Activated gamma-delta T cell treated with Interleukin-2 at 50 U/mL for 16 hours (primary cell): ENCODE measurements at places on chromosomes 1 and 21.

DNA sequence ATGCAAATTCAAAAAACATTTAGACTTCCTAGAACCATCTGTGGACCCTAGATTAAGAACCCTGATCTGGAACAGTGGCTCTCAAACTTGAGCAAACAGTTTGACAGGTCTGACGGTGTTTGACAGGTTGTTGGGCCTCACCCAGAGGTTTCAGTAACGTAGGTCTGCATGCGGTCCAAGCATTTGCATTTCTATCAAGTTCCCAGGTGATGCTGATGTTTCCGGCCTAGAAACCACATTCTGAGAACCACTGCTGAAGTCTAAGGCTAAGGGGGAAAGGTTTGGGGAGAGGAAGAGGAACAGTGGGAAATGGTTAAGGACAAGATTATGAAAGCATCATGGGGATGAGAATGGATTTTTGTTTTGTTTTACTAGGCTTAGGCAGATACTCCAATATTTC is 48.6 kb downstream of the MDM4 start:
- DNase-seq, result no peak

DNA sequence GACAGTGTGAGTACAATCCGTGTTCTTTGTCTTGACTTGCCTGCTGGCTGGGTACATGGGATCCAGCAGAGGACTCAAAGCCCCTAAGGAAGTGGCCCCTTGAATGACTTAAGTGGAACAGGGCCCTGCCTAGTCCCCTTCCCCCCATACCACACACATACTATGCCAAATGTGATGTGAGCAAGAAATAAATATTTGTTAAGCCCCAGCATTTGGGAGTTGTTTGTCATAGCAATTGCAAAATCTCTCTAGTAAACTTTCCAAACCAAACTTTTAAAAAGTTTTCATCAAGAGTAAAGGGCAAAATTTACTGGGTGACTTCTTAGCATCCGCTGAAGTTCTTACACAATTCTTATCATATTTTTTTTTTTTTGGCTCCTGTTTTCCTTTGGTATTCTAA is 32.5 kb upstream of the CACHD1 start:
- no peak for DNase-seq

DNA sequence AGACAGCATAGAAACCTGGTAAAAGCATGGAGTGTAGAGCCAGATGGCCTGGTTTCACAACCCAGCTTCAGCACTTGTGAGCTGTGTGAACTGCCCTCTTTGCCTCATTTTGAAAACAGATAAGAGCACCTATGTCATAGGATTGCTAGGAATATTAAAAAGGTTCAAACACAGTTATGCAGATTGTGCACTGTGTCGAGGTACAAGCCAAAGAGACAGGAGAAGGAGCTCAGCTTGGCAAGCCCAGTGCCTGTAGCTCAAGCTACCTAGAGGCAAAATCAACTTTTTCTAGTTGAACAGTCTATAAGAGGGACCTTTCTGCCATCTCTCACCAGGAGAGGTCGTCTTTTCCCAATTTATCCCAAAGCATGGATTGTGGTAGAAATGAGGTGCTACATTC is 5.0 kb downstream of the CHODL start:
- DNase-seq, result no peak

- DNase-seq, result no peak
These were observed 35.6 kb upstream of the PUM1 start for GRCh38 chr1:31101147-31101502.

GRCh38 chr1:14071581-14071980 is 371.6 kb downstream of the PRDM2 start:
- no peak for DNase-seq

DNA sequence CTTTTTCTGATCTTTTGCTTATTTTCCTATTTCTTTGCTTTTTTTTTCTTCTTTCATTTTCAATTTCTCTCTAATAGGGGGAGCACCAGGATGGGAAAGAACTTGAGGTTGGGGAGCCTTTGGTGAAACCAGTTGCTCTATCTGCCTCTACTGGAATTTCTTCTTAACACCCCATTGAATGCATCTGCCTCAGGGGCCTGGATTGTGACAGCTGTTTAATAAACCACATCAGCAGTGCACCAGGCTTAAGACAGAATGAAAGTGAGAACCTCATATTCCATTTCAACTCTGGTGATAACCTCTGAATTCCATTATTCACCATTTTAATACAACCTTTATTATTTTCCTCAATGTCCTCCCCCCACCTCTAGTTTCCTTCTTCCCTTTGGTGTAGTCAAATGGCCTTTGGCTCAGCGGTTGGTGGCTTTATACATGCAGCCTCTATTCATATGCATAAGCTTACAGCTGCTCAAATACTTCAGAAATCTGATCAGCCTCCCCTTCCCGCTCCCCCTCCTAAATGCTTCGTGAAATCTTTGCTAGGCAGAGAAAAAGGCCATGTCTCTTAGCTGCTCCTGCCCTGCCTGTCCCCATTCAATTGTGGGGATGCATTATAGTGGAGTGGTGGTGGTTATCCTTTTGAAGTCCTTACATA is 537.3 kb upstream of the PLXNA2 start:
- no peak for DNase-seq

DNA sequence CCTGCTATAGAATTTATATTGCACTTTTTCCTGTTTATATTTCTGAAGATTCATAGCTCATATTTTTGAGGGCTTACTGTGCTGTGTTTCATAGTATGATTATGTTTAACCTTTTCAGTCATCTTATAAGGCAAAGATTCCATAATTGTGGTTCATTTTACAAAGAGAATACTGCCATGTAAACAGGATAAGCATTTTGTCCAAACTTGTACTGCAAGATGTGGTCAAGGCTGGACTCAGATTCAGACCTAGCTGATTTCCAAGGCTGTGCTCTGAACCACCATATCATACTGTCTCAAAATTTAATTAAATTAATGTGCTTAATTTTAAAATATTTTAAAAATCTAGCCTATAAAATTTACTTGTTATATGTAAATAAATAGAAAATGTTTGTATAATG is 31.4 kb downstream of the STXBP3 start:
- DNase-seq, result no peak

DNA sequence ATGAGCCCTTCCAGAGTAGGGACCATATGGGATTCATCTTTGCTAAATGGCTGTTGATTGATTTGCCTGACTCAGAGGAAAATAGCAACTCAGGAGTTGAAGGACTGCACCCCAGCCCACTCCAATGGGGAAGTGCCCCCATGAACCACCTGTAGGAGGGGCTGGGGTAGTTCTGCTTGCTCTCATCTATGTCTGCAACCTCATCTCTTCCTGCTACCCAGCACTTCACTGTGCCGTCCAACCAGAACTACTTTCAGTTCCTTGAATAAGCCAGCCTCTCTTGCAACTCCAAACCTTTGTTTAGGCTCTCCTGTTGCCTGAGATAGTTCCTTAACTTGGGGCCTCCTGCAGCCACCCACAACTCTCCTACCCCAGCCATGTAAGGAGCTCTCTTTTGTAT is 26.6 kb downstream of the BEND5 start:
- no peak for DNase-seq

DNA sequence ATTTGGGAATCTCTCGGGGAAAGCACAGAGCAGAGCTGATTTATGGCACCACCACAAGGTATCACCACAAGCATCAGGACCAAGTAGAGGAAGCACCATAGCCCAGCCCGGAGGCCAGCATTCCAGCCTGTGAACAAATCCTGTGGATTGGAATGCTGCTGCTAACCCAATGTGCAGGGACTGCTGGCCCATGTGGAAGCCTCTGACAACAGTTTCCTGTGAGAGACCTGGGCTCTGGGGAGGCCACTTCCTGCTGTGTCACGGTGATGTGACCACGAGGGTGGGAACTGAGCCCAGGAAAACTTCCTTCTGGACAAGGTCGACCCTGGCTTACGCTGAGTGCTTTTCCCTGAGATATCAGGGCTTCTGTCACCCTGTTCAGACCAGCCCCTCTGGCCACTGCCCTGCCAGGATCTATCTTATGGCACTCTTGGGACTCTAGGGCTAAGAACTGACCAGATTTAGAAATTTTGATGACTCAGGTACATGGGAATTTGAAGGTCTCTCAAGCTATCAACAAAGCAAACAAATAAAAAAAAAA is 88.3 kb upstream of the NGF start:
- DNase-seq, result no peak

- DNase-seq, result no peak
These were observed 5.6 kb upstream of the AKR1A1 start for GRCh38 chr1:45545019-45545493.

GRCh38 chr1:207109004-207109403 is 5.0 kb downstream of the C4BPA start:
- DNase-seq, result no peak

GRCh38 chr1:80536461-80536860 is 1264.3 kb upstream of the ADGRL2 start:
- no peak for DNase-seq

- no peak for DNase-seq
These were observed 834.3 kb downstream of the KCNT2 start for GRCh38 chr1:195773931-195774330.
